ENCODE measurements at places on chromosomes 5 and 9.

GRCh38 chr9:132681561-132681960, 11.3 kb downstream of the GTF3C4 start:
- no peak for DNase-seq

- DNase-seq: no peak
These were observed 126.4 kb downstream of the RGS3 start for GRCh38 chr9:113589890-113590289.

GRCh38 chr5:73256462-73256861, 83.5 kb downstream of the TMEM174 start:
- no peak for DNase-seq

GRCh38 chr9:34262971-34263370, 66.1 kb downstream of the KIF24 start:
- no peak for DNase-seq

- no peak for DNase-seq
These were observed 523 bp downstream of the EPB41L4B start for GRCh38 chr9:109320331-109320741.

- DNase-seq: no peak
These were observed 56.7 kb upstream of the CARTPT start for GRCh38 chr5:71662381-71662780.

- no peak for DNase-seq
These were observed 187.6 kb downstream of the GABBR2 start for GRCh38 chr9:98521141-98521540.

- no peak for DNase-seq
These were observed 42.7 kb downstream of the SV2C start for GRCh38 chr5:76125888-76126287.

DNA sequence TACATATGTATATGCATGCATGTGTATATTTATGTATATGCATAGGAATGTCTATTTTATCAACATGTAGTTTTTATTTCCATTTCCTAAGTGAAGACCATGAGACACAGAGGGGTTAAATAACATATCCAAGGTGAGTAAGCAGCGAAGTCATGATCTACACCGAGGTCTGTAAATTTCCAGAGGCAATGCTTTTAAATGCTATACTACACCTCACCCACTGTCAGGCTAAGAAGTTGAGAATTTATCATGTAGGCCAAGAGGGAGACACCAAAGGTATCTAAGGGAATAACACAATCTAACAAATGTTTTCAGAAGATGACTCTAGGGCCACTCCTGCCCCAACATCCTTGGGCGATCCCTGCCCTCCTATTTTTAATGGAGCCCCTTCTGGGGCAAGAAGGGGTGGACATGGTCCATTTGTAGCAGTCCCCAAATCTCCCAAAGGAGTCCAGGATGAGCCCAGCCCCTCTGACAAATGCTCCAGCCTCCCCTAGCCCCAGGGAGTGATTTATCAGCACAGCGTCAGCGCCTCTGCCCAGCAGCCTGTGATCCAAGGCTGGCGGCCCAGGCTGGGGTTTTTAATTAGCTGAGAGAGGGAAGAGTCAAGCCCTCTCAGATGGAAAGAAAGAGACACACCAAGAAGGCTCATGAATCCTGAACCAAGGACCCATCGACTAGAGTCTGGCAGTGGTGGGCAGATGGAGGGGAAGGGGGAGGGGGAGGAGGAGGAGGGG, 339.9 kb downstream of the ASTN2 start:
- no peak for DNase-seq

DNA sequence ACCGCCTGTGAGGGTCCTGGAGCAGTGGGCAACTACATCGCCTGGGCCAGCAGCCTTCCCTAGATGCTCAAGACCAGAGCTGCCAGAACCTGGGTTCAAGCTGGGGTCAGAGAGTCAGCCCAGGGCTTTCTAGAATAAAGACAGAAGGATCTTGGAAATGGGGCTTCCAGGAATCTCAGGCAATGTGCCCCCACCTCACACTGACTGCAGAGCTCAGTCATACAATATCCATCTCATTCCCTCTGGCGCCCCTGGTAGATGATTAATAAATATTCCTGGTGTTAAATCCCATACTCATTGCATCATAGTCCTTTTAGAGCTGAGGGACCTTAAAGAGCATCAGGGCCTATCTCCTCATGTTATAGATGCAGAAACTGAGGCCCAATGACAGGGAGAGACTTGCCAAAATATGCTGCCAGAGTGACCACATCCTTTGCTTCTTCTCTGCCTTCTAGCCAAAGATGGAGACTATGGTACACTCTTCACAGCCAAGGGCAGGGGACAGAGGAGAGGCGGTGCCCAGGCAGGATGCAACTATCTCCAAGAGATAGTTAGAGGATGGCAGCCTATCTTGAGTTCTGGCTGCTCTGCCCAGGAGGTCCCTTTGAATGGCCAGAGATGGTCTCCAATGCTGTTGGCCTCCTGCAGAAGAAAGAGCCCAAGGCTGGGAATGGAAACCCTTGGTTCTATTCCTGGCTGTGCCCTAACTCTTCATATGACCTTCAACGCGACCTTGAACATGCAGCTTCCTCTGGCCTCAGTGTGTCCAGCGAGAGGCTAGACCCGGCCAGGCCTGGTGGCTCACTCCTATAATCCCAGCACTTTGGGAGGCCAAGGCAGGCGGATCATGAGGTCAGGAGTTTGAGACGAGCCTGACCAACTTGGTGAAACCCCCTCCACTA, 36.2 kb upstream of the IL17B start:
- no peak for DNase-seq

GRCh38 chr5:141322261-141322660, 1.7 kb upstream of the TAF7 start:
- no peak for DNase-seq

Measured in type B pancreatic cell (in vitro differentiated cells).